BE2C (cell line): ENCODE measurements at places on chromosomes 16 and 17.

- peak; percentile 11 for DNase-seq
Observed at GRCh38 chr17:13597723-13598347, 3.9 kb downstream of the HS3ST3A1 start.

GRCh38 chr16:14415291-14415690 is 214.8 kb downstream of the PARN start:
- no peak for DNase-seq

GRCh38 chr17:4511199-4511932 is 12.7 kb downstream of the SPNS2 start:
- DNase-seq = no peak

DNA sequence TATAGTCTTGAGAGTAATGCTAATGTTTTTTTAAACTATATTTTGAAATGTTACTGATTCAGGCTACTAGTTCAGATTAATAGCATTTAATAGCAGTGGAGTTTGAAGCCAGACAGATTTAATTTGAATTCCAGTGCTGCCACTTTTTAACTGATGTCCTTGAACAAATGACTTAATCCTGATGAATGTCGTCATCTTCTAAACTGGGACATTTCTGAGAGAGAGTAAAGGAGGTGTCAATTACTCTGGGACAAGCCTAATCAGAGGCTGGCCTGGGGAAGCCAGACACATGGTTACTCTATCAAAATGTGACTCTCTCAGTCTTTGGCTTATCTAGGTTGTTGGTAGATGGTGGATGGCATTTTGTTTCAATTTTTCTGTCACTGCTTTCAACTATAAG is 246.7 kb downstream of the HS3ST3A1 start:
- no peak for DNase-seq

- DNase-seq = no peak
Observed at GRCh38 chr17:42525221-42525620, 10.8 kb upstream of the NAGLU start.

DNA sequence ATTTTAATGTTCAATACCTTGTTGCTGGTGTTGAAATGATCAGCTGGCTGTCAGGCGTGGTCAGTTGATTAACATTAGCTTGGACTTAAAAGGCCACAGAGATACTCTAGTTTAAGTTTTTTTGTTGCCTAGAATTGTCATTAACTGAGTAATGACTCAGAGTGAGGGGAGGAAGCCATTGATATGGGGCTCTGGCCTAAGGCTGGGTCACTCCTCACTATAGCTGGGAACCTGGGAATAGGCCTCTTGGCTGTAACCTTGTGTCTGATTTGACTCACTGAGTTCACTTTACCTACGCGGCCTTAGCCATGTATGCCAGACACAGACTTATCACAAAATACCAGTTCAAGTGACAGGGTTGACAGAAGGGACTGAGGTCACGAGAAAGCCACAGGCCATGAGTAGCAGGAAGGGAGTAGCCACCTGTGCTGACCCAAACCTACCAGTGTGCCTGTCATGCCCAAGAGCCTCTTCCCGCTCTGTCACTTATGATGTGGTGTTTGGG is 37.9 kb upstream of the ADCY7 start:
- no peak for DNase-seq

DNA sequence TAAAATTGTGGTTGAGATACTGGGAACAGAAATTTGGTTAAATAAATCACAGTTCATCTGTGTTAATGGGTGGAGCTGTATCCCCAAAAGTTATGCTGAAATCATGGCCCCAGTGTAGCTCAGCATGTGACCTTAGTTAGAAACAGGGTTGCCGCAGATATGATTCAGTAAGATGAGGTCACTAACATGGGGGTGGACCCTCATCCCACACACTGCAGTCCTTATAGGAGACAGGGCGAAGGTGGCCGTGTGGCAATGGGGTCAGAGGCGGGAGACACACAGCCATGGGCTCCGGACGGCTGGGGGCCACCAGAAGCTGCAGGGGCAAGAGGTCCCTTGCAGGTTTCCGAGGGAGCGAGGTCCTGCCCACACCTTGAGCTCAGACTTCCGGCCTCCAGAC is 10.7 kb downstream of the GALNS start:
- DNase-seq = no peak

- no peak for DNase-seq
Observed at GRCh38 chr16:86297391-86297790, 212.9 kb upstream of the FOXF1 start.

- DNase-seq = peak; percentile 98
Observed at GRCh38 chr17:40098846-40099618, 1.4 kb downstream of the NR1D1 start.
